Nephron progenitor cell (in vitro differentiated cells): ENCODE measurements at places on chromosomes 16 and 17.

GRCh38 chr16:85250609-85251223 is 138.4 kb upstream of the CIBAR2 start:
- DNase-seq = no peak

DNA sequence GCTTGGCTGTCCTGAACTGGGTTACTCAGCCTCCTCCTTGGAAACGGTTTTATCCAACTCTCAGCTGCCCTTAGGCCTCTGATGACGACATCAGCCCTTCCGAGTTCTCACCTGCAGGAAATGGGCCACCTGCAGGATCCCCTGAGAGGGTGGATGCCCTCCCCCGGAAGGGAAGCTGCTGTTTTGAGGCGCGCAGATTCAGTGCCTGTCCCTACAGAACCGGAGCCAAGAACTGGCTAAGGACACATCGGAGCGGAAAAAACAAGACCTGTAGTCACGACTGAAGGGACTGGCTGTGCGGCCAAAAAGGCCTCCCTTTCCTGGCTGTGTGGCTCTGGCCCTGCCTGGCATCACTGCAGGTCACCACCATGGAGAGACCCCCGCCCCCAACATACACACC is 11.7 kb upstream of the C16orf95 start:
- no peak for DNase-seq

- DNase-seq = no peak
These were observed 68.7 kb upstream of the IRX3 start for GRCh38 chr16:54355251-54355650.

GRCh38 chr17:75611851-75612429 is 21.3 kb upstream of the SMIM5 start:
- DNase-seq = no peak

DNA sequence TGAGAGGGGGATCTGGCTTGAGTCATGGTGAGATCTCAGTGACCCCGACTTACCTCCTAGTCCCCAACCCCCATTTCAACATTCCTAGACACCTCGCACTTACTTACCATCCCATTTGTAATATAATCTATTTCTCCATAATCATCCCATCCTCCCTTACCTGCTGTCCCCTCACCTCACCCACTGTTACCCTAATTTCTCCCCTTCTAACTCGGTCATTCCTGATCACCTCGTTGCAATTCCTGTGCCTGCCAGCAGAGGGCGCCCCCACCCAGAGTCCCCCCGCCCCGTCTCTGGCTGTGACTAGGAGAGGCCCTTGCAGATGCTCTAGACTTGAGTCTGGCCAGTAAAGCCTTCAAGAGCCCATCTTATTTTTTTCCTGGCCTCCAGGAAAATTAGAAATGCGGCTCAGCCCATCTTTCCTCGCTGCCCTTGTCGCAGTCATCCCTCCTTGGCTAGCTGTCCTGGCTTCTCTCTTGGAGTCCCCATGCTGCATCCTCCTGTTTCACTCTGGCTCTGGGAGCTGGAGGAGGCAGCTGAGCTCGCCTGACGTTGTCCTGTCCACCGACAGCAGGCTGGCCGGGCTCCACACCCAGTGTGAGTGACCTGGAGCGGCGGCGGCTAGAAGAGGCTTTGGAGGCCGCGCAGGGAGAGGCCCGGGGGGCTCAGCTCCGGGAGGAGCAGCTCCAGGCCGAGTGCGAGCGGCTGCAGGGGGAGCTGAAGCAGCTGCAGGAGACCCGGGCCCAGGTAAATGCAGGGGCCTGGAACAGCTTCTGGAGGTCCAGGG is 5.0 kb downstream of the TBKBP1 start:
- peak; percentile 85 for DNase-seq

GRCh38 chr17:48907713-48908046 is 527 bp upstream of the UBE2Z start:
- no peak for DNase-seq

DNA sequence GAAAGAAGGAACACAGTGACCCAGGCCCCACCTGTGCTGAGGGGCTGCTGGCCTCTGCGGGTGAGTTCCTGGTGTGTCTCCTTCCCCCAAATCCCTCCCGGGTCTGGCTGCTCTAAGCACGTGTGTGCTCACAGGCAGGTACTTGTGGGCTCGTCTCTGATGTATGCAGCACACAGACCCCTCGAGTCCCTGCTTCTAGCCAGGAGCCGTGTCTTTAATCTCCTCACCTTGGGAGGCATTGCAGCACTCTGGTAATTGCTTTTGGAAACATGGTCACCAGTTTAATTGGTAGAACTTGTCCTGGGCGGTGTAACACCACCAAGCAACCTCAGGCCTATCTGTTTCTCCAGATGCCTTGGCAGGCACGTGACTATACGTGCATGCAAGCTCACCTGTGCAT is 8.8 kb upstream of the RPL38 start:
- DNase-seq = no peak

- DNase-seq = no peak
These were observed 1.6 kb downstream of the FAM117A start for GRCh38 chr17:49762151-49762941.

- DNase-seq = no peak
These were observed 556.6 kb upstream of the GOT2 start for GRCh38 chr16:59290718-59291117.

DNA sequence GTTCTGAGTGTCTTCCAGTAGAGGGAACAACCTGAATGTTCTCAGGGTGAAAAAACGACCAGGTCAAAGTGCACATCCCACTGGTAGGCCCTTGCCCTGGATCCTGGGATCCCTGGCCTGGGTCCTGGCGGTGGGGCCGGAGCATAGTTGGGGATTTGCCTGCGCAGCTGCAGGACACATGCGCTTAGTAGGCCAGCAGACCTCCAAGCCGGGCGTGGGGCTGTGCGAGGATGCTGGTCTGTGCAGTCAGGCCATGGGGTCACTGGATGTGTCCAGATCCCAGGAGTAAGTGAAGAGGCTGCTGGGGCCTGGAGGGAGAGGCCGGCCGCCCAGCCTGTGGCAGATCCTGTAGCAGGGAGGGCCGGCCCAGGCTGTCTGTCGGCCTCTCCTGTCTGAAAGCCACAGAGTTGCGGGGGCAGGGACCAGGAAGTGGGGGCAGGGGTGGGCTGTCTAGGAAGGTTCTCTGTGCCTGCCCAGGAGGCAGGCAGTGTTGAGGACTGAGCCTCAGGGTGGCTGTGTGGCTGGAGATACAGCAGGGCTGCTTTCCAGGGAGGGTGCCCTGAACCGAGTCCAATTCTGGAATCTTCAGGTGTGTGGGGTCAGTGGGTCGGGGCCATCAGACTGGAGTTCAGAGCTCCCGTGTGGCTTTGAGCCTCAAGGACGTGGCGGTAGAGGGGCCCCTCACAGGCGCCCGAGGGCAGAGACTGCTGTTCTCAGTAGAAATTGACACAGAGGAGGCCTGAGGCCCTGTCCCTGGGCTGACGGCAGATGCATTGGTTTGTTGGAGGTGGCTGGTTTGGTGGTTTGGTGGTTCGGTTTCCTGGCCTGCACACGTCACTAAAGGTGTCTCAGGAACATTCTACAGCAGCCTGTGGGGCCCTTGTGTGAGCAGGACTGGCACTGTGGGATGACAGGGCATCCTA is 17.2 kb upstream of the NUDT16L1 start:
- DNase-seq = no peak

- DNase-seq = no peak
These were observed 7.9 kb upstream of the MFSD6L start for GRCh38 chr17:8806926-8807550.

DNA sequence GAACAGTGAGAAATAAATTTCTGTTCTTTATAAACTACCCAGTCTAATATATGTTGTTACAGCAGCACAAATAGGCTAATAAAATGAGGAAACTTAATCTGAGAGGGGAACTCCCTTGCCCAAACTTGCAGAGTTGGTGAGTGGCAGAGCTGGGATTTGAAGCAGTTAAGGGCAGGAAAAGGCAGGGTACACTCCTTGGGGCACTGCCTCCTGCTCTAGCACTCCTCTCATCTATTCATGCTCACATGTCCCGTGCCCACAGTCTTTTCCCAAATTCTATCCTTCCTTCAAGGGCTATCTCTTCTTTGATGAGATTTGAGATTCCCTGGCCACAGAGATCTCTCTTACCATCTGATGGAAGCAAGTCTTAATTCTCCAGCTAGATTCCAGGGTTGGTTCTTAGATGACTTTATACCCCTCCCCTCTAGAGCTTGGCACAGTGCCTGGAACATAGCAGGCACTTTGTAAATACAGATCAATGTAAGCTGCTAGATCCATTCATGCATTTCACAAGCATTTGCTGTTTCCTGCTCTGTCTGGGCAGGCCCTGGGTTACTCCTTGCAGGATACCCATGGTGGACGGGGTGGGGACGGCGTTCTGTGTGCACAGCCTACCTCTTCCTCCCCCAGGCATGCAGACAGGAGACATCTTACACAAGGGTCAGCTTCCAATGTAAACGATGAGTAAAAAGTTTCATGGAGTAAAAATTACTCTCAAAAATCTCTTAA is 39.2 kb upstream of the ABCC12 start:
- no peak for DNase-seq

DNA sequence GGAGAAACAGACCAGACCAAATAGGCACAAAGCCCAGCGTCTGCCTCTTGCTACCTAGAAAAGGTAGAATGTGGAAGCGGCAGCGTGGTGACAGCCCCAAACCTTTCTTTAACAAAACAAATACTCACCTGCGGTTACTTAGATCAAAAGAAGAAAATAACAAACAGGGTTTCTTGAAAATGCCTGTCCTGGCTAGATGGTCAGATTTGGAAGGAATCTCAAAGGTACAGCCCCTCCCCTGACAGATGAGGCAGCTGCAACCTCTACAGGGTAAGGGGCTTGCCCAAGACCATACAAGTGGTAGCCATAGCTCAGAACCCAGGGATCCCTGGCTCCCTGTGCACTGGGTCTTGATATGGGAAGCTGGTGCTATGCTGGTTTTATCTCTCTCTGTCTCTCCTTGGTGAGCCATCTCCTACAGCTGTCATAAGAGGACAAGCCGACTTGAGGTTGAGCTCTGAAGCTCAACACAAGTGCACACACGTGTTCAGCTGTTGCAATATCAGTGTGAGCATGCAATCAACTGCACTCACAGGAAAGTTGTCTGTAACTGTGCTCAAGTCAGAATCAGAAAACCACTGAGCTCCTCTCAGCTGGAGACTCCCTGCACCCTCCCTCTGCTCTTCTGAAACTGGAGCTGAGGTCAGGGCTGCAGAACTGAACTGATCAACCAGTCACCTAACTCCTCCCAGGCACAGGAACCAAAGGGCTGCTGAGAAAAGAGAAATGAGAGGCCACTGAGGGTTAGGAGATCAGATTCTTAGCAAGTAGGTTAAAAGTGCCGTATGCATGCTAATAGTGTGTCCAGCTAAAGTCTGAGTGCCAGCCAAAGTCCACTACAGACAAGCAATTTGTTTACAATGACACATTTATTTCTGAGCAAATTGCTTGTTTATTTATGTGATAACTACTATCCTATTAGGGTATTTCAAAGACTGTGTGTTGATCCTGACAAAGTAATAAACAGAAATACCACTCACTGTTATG is 6.1 kb upstream of the RNF157 start:
- peak; percentile 38 for DNase-seq

GRCh38 chr16:69115837-69116236 is 10.4 kb downstream of the HAS3 start:
- DNase-seq = no peak

DNA sequence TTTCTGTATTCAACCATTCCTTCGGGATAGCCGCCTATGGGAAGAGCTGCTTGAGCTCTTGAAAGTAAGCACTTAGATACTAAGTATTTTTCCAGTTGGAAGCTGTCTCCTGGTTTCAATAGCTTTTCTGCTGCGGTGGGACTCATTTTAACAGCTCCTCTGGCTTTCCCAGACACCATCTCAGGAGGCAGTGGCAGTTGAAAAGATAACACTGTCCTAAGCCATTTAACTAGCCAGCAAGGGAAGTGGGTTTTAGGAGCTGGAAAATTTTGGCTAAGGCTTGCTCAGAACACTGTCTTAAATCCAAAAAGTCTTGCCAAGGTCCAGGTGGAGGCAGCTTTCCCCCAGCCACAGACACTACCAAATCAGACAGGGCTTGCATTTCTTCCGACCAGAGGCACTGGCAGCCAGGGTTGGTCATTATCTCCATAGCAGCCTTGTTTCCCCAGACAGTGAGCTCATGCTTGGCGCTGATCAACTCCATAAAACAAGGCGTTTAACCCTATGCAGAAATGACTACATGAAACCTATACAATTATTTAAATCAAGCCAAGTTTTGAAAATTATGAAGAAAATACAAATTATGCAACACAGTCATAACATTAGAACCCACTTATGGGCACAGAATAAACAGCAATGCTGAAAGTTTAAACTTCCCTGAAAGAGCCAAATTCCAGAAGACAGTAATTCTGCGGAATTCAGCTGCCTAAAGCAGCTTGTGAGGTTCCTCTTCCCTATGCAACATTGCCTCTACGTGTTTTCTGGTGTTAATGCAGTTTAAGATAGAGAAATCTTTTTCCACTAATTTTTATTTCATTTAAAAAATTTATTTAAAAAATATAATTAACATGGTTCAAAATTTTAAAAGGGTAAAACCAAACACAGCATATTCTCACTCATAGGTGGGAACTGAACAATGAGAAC is 25.0 kb downstream of the GABARAPL2 start:
- DNase-seq = no peak

DNA sequence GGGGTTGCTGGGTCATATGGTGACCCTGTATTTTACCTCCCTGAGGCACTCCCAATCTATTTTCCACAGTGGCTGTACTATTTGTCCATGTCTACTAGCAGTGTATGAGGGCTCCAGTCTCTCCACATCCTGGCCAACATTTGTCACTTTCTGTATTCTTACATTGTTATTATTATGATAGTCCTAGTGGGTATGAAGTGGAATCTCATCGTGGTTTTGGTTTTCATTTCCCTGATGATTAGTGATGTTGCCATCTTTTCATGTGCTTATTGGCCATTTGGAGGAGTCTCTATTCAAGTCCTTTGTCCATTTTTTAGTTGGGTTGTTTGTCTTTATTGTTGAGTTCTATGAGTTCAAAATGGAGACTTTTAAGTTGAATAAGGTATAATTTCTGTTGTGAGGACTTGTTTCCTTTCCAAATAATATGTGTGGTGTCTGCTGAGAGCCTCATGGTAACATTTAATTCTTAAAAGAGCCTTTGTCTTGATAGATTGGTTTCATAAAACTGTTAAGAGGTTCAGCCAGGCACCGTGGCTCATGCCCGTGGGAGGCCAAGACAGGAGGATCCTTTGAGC is 108.2 kb downstream of the RPTOR start:
- no peak for DNase-seq

- no peak for DNase-seq
These were observed 11.3 kb downstream of the UTS2R start for GRCh38 chr17:82382933-82383255.

DNA sequence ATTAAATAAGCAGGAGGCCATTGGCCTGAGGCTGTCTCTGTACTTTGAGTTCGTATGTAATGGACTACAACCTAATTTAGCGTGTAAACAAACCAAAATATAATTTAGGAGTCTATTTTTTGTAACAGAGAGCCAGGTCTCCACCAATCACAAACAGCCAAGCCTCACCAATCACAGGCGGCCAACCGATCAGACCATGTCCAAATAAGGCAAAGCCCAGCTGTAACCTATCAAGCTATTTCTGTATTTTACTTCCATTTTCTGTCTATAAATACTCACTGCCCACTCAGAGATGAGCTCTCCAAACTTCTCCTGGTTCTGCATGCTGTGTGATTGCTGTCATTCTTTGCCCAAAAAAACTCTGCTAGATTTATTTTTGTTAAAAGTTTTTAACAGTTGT is 322.7 kb downstream of the NPIPA8 start:
- DNase-seq = no peak

GRCh38 chr16:31413381-31413780 is 14.8 kb downstream of the COX6A2 start:
- no peak for DNase-seq

- DNase-seq = no peak
These were observed 6.8 kb upstream of the KRTAP17-1 start for GRCh38 chr17:41322094-41322902.

- DNase-seq = no peak
These were observed 19.9 kb upstream of the MTMR4 start for GRCh38 chr17:58534331-58534730.
